ENCODE measurements at places on chromosomes 6 and 20.

DNA sequence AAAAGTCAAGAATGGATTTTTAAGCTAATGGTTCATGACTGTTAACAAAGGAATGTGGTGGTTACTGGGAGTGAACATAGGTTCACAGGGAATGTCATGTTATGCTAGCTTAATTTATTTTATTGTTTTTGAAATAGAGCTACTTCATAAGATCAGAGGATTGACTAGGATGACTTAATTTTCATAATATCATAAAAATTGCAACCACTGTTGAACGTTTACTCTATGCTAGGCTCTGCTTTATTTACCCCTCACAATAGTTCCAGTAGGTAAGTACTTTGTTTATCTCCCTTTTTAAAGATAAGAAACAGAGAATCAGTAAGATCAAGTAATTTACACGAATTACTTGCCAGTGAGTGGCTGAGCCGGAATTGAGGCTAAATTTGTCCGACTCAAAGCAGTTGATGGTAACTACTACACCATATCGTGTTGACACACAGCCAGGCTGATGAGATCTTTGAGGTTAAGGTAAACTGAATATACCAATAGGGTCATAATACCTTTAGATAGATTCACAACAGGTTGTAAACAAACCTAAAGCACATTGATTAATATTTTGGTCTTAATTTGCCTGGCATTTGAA is 194.6 kb upstream of the CITED2 start:
- DNase-seq = no peak

- DNase-seq = no peak
Observed at GRCh38 chr20:62832212-62832922, 15.5 kb downstream of the COL9A3 start.

DNA sequence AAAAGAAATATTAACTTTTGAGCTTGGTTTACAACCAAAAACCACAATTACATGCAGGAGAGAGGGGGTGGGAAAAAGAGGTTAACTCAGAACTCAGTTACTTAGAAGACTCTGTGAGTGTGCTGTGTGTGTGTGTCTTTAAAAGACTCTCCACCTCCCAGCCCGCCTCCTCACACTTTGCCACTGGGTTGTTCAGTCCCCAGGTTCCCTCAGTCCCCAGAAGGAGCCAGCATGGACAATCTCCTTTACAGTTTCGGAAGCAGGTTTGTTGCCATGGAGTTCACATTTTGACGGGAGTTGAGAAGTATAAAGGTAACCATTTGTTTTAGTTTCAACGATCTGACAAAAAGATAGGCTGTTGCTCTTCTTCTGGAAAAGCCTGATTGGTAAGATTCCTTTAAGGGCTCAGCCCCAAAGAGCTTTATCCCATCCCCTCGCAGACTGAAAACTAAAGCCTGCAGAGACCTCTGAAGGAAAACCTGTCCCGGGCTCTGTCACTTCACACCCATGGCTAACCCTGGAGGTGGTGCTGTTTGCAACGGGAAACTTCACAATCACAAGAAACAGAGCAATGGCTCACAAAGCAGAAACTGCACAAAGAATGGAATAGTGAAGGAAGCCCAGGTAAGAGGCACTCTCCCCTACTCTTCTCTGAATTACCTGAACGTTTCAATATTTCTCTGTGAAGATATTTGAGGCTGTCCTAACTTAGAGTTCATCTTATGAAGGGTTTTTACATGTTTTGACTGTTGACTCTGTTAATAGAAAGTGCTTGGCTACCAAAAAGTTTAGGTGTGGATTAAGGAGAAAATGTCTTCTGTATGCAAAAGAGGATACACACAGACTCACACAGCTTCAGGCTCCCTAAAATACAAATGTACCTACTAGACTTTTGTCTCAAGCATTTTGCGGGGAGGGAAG is at the start of gene SPTLC3:
TSS of gene SPTLC3 (plus strand) at position 212 of the 921 bp plus-strand sequence. CDS start at position 508, 296 bp downstream.
- DNase-seq = no peak

- DNase-seq = no peak
Observed at GRCh38 chr6:42366011-42366705, 85.6 kb downstream of the TRERF1 start.

DNA sequence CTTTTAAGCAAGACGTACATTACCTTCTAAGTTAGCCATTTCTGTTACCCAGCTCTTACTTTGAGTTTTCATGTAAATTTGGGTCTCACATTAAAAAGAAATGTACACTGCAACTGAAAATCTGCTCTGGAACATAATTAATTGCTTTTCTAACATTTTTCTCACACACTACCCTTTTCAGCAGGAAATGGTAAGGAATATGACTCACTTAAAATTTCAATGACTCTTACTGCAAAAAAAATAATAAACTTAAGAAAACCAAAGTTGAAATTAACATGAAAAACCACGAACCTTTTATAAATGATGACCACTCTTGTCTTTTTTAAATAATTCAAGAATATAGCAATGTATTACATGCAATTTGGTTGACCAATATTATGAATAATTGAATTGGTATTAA is 1.3 kb downstream of the CGA start:
- DNase-seq = no peak

- peak; percentile 9 for DNase-seq
Observed at GRCh38 chr6:13924146-13924948, 405 bp upstream of the RNF182 start.

DNA sequence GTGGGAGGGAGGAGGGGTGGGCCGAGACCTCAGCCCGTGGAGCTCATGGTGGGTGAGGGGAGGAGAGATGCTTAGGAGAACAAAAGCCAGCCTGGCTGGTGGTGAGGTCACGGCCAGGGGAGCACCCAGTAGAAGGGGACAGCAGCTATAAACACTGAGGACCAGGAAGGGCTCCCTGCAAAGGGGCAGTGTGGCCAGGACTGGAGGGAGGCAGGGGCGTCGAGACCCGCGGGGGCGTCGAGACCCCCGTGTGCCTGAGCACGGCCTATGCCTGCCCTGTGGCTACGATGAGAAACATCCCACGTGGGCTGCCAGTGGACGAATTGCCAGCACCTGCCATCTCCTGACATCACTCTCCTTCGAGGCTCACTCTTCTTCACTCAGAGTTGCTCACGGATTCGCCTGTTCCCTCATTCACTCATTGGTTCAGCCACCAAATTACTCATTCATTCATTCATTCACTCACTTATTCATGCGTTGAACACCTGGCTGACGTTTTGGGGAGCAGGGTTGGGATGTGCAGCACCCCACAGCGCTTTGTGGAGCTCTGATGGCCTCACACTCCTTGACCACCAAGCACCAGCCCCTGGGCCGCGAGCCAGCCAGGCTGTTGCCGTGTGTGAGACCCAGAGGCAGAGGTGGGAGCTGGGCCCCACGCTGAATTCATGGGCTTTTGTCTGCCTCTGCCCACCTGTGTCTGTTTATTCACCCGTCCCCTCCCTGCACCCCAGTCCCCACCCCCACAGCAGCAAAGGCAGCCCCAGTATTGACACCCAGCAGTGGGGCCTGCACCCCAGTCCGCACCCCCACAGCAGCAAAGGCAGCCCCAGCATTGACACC is 61.2 kb upstream of the BHLHE23 start:
- no peak for DNase-seq

DNA sequence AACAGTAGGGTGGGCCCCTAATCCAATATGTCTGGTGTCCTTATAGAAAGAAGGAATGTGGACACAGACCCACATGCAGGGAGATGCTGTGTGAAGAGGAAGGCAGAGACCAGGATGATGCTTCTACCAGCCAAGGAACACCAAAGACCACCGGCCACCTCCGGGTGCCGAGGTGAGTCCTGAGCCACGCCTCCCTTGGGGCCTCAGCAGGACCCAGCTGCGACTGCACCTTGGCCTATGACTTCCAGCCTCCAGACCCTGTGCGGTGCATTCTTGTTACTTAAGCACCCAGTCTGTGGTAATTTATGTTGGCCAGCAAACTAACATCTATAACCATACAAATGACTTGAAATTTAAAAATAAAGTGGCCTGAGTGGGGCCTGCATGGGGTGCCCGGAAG is 79.5 kb upstream of the QKI start:
- no peak for DNase-seq

GRCh38 chr6:112923940-112924587 is 576.9 kb downstream of the RFPL4B start:
- DNase-seq = no peak

DNA sequence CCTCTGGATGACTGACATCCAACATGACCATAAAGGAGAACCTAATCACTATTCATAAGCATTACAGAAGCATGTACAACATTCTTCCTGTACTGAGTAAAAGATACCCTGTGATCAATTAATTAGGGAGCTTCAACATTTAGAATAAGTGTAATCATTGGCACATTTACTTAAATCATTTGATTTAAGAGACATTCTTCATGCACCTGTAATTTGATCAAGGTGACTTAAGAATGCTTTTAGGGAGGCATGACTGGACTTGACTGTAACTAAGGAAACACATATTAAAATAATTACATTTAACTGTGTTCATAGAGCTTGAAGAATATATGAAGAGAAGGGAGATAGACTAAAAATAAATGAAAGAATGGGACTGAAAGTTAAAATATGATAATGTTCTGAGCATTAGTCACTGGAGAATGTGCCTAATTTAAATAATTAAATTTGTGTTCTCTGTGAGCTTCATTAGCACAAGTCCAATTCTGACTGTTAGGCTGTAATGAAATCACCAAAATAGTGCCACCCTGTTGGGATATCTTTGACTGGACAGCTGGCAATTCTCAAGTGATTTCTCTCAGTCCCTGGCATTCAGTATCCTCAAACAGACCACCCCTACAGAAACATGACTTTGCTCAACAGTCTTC is 295.5 kb upstream of the ADGRB3 start:
- no peak for DNase-seq

- DNase-seq = no peak
Observed at GRCh38 chr6:143399176-143399575, 51.3 kb downstream of the ADAT2 start.

DNA sequence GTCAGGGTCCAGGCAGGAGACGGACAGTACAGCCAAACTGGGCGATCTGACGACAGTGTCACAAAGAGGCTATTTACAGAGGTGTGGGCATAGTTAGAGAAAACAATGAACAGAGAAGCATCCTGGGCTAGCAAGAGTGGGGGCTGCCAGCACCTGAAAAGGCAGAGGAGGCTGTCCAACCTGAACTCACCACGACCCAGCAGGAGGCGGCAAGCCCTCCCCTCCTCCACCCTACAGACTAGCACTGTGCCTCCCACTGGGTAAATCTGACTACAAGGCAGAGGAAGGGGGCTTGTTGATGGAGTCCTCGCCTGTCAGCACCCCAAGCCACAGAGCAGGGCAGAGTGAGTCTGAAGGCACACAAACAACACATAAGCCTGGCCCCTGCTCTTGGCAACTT is 52.8 kb upstream of the CDYL start:
- DNase-seq = no peak

DNA sequence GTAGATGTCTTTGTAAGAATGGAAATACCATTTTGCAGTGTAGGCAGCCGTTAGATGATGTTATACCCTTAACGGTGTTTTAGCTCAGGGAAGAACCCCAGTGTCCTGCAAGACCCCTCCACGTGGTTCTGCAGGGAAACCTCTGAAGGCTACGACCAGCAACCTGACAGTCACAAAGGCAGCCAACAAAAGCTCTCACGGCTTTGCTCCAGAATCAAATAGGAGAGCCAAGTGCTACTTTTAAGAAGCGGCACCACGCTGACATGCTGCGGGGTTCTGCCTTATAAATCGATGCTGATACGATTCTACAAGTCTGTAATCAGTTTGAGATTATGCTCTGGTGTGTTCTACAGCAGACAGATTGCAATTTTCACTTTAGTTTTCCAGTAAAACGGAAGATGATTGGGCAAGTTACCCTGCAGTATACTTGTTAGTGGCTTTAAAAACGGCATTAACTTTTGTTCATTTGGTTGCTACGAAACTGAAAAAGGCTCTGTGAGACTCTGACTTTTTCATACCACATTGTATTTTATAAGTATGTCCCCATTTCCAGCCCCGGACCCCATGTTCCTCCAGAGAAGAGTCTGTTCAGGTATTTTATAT is 312.9 kb downstream of the SAMD5 start:
- DNase-seq = no peak

- peak; percentile 94 for DNase-seq
Observed at GRCh38 chr6:33312361-33313104, 1.3 kb downstream of the TAPBP start.

- no peak for DNase-seq
Observed at GRCh38 chr6:108027594-108027993, 46.9 kb downstream of the OSTM1 start.

GRCh38 chr6:2430612-2431011 is 185.2 kb upstream of the GMDS start:
- DNase-seq = no peak

- DNase-seq = no peak
Observed at GRCh38 chr6:80439721-80440470, 333.4 kb downstream of the BCKDHB start.

- no peak for DNase-seq
Observed at GRCh38 chr6:126831461-126831860, 287.0 kb upstream of the RSPO3 start.

DNA sequence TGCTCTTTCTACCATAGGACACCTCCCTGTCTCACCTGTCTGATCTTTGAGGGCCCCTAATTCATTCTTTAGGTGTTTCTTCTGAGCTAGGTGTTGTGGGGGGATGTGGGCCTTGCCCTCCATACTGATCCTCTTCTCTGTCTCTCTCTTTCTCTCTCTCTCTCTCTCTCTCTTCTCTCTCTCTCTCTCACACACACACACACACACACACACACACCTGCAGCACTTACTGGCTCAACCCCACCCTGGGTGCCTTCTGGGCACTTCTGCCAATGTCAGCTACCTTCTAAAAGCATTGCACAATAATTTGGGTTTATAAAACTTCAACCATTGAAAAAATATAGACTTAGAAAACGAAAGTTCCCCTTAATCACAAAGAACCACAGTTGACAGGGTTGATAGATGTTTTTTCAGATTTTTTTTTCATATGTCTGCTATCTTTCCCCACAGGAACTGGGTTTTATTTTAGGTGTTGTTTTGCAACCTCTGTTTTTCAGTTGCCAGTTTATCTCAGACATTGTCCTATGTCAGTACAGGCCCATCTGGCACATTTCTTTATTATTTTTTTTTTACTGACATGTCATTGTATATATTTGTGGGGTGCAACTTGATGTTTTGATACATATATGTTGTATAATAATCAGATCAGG is 28.1 kb downstream of the PKIG start:
- no peak for DNase-seq

DNA sequence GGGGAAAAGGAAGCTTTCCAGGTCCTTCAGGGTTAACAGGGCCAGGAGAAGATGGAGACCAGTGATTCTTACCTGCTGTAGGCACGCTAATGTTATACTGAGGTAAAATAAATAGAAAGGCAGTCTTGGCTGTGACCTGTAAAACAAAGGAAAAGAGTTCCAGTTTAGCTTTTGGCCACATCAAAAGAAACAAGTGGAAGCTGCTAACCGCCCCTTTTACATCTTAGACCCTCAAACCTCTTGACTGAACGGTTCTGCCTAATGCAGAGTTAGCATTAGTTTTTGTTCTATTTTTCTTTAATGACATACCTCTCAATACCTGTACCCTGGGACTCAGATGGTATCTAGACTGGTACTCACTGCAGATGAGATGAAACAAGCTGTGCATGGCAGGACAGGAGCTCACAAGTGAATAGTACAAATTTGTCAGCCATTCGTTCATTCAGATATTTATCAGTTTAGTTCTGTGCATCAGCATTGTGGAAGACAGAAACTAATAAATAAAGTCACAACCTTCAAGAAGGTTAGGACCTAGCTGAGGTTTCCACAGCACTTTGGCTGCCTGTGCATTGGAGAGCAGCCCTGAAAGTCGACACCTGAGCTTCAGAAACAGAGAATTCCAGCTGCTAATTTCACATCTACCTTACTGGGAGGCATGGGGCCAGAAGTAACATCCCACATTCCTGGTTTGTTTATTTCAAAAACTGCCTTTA is 41.0 kb downstream of the TRAM2 start:
- no peak for DNase-seq

GRCh38 chr6:57013521-57013926 is 33.0 kb upstream of the KIAA1586 start:
- no peak for DNase-seq
